Stimulated activated CD8-positive, alpha-beta memory T cell treated with anti-CD3 and anti-CD28 coated beads, Interleukin-4, amount 100 ng/mL, for 1 hour (primary cell): ENCODE measurements at places on chromosomes 7 and 10.

- no peak for DNase-seq
Measured at GRCh38 chr10:128055061-128055868, 71.0 kb downstream of the MKI67 start.

- no peak for DNase-seq
Measured at GRCh38 chr7:16299853-16300252, 121.5 kb downstream of the CRPPA start.

DNA sequence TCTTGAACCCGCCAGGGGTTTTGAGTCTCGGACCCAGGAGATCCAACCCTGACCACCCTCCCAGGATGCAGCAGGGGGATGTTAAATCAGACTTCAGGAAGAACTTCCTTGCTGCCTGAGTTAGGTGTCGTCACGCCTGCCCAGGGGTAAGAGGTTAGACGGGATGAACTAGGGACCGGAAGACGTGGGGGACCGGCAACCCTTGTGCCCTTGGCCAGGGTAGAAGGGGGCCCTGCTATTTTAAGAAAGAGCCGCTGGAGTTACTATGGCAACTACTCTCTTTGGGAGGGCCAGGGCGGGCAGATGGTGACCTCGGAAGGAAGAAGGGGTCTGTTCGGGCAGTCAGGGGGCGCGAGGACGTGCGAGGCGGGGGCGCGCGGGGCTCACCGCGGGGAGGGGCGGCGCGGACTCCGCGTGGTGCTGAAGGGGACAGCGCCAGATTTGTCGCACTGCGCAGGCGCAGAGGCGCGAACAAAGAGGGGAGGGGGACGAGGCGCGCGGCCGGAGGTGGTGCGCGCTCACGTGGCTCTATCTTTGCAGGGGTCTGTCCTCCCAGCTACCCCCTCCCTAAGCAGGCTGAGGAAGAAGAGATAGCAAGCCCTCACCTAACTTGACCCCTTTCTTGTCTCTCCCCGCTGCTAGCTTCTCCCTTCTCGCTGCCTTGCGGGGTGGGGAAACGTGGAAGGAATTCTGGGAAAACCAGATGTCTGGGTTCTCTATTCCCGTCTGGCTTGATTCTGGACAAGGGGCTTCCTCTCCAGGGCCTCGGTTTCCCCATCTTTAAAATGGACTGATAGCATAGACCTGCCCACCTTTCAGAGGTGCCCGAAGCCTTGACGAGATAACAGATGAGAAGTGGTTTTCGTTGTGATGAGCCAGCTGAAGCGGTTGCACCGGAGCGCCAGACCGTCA, 940 bp upstream of the PSD start:
- DNase-seq = peak; percentile 50

DNA sequence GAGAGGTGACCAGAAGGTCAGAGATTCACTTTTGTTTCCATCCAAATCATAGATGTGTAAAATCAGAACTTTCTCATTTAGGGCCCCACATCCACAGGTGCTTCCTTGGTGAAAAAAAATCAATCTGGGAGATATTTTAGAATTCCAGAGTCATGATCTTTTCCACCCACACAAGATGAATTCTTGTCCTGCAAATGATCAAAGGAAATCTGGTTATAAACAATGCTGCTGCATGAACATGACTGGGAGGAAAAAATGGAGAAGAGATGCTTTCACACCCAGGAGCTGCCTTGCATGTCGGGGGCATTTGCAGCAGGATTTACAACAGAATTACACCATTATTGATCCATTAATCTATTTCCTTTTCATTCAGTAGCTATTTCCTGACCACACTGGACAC, 106.5 kb upstream of the TMEM72 start:
- no peak for DNase-seq

GRCh38 chr7:1672851-1673486, 2.9 kb downstream of the ELFN1 start:
- no peak for DNase-seq

- DNase-seq = no peak
Measured at GRCh38 chr7:72313906-72314305, 98.2 kb downstream of the CALN1 start.

- no peak for DNase-seq
Measured at GRCh38 chr10:102629661-102630614, 14.3 kb upstream of the TRIM8 start.

DNA sequence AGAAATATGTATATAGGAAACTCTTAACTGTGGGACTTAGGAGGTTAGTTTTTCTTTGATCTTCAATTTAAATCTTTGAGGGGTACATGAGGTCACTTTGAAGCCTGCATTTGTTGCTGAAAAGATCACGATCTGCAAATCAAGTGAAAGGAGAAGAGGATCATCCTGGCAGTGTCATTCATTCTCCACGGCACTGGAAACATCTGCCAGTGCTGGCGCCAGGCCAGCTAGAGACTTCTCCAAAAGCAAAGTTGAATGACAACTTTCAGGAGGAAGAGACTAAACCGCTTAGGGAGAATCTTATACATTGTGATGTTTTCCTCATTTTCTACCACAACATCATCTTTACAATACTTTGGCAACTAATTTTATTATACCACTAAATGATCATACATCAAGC, 42.5 kb downstream of the MRC1 start:
- DNase-seq = no peak

DNA sequence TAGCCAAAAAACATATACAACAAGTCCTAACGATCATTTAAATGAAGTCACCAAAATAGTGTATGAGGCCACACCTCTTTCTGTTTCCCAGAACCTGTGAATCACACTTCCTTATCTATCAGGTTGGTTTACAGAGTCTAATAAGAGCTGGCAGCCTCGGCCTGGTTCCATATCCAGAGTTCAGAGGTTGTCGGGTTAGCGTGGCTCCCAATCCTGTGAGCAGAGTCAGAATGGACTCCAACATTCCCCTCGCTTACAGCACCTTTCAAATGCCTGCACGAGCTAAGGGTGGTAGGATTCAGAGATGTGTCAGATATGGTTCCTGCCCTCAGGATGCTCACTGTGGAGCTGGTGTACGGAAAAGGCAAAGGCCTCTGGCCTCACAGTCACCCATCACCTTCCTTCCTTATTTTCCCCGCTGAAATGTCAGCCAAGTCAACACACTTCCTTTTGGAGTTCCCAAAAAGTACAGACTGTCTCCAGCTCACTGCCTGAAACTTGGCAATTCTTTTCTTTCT, 6.0 kb downstream of the IL15RA start:
- DNase-seq = no peak

GRCh38 chr7:66921396-66921917, 432 bp downstream of the TMEM248 start:
- no peak for DNase-seq

DNA sequence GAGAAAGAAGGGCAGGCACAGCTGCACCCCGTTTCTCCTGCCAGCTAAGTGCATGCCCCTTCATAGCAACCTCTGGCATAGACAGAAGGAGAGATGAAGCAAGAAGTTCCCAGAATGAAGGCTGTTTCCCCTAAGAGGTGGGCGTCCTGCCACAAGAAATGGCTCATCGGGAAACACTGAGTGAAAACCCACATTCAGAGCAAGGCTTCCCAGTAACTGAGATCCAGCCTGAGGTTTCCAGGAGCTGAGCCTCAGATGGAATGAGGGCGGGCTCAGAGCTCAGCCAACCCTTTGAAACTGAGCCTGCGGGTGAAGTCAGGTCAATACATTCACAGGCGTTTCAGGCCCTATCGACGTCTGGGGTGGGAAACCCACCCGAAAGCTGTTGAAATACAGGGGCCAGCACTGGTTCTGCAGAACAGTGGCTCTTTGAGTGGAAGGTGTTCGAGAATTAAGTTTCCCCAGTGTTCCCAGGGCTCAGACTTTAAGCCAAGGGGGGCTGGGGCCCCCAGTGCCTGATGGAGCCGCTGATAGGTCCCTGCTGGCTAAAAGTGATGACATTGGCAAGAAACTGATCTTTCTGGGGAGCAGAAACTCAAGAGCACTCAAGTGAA, 510.2 kb downstream of the RPS24 start:
- no peak for DNase-seq

DNA sequence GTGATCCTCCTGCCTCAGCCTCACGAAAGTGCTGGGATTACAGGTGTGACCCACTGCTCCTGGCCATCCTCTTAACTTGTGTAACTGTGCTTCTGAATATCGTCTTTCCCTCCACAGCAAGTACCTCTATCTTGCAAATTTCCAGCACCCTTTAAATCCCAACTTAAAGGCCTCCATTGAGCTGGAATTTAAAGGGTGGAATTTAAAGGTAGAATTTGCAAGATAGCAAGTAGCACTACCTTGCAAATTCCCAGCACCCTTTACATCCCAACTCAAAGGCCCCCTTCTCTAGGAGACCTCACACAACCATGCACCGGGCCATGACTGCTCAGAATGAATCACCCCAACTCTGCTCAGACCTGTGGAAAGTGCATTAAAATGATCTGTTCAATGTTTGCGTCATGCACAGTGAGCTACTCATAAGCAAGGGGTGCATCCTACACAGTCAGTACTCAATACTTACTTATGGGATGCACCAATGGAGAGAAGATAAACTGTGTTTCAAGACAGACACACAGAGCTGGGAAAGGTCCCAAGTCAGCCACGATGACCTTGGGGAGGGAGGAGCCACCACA, 17.8 kb upstream of the SDK1 start:
- DNase-seq = no peak

DNA sequence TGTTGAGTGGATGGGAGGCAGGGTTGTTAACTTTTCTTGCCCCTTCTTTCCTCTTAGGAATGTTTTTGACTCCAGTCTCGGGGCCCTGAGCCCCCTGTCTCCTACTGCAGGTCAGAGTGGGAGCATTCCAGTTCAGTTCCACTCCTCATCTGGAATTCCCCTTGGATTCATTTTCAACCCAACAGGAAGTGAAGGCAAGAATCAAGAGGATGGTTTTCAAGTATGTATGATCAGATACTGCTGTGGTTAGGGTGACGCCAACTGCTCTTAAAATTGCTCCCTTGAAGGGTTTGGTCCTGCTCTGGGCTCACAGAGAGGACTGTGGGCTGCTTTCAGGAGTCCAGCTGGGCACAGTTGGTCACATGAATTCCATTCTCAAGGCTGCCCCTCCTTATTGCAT, 22.0 kb downstream of the VWA2 start:
- no peak for DNase-seq
